ENCODE measurements at places on chromosomes 16 and 17.

- no peak for DNase-seq
Measured at GRCh38 chr16:65819136-65819898, 547.2 kb upstream of the CDH5 start.

- no peak for DNase-seq
Measured at GRCh38 chr17:72264682-72265405, 144.0 kb downstream of the SOX9 start.

DNA sequence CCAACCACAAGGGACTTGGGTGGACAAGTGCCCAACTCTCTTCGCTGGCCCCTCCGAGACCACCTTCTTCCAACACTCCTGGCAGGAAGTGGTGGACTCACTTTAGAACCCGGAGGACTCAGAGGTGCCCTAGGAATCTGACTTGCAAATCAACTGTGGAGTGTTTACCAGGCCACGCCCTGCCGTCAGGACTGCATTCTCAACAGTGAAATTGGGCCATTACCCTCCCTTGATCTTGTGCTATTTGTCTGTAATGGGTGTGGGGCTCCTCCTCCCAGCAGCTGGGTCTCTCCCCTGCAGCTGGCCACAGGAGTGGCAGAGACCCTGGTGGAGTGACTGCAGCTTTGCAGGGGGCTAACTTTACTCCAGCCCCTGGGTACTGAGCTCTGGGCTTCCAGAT is 212.2 kb upstream of the RPL38 start:
- DNase-seq: no peak

GRCh38 chr17:40316571-40317344 is 7.8 kb downstream of the RARA start:
- DNase-seq: no peak

DNA sequence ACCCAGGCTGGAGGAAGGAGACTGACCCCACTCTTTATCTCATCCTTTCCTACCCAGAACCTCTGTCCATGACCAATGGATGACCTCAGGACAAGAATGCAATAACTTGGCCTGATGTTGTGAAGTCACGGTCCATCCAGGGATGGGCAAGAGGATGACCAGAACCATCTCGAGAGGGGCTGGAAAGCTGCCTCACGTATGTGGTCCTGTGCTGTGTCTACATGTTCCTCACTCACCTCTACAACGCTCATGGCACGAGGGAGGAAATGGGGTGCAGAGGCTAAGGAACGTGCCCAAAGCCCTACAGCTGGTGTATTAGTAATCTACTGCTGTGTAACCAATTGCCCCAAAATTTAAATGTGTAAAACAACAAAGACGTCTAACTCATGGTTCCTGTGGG is 7.3 kb upstream of the KCTD5 start:
- no peak for DNase-seq

GRCh38 chr16:72018470-72018869 is 9.9 kb downstream of the DHODH start:
- DNase-seq: no peak

DNA sequence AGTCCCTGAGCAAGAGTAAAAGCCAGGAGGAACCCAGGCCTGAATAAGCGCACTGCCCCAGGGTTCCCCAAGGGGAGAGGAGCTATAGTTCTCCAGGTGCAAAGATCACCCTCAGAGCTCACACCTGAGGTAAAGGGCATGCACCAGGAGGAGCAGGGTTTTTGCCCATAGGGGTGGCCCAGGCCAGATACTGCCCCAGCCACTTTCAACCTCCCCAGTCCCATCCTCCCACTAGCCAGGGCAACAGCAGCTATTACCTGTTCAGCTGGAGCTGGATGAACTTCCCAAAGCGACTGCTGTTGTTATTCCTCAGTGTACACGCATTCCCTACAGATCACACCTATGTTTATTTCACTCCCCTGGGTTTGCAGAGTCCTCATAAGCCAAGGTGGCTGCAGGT is 19.8 kb downstream of the MYO19 start:
- DNase-seq: no peak

DNA sequence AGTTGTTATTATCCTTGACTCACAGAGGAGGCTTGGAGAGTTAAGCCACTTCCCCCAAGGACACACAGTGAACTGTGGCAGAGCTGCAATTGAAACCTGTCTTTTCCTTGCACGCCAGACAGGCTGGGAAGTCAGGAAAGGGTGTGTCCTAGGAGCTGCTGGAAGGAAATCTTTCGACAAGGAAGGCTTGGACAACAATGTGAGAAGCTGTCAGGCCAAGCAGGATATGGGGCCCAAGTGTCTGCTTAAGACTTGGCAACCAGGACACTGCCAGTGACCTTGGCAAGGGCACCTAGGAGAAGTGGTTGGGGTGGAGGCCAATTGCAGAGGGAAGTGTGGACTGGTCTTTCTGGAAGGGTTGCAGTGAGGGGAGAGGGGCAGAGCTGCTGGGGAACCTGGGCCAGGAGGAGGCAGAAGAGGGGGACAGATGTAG is 2.1 kb upstream of the CAMKK1 start:
- DNase-seq: peak; percentile 62

GRCh38 chr16:85066346-85066885 is 38.8 kb downstream of the KIAA0513 start:
- DNase-seq: no peak

- peak; percentile 88 for DNase-seq
Measured at GRCh38 chr16:15954814-15955151, 5.4 kb downstream of the ABCC1 start.
